ENCODE measurements at places on chromosomes 11 and 22. TPM values are rescaled to one million over a fixed set of nuclear protein-coding genes. Genes with fewer than 3 reads are reported as not detected.

DNA sequence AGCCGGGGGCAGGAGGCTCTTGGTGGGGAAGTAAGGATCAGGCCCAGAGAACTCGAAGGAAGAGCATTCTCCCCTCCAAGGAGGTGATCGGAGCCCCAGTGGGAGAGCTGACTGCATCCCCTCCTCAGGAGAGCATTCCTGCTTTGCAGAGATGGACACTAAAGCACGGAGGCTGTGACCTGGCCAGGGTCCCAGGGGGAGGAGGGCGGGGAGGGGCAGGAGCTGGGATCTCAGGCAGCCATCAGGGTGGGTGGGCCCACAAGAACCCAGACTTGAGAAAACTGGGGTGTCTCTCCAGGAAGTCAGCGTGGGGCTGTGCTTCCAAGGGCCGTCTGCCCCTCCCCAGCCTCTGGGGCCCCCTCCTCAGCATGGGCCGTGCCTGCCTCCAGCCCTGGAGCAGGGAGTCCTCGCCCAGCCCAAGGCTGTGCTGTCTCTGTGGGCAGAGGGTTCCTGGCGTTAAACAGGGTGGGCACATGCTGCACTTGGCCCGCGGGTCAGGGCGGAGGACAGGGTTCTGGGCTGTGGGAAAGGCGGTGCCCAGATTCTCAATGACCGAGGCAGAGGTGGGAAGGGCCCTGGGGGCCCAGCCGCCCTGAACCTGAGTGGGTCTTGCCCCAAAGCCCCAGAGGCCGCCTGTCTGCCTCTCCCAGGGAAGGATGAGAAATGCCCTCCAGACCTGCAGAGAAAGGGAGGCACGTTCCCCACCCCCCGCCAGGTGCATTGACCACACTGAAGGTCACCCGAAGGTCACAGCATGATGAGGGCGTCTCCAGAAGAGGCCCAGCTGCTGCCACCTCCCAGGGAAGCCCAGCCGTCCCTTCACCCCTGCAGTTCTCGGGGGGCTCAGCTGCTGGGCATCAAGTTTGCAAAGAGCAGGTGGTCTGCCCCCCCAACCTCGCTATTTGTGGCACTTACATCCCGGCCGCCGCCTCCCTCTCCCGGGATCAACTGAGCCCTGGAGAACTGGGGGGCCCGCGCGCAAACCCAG is 643 bp downstream of the CEND1 start:
- DNase-seq, result no peak

DNA sequence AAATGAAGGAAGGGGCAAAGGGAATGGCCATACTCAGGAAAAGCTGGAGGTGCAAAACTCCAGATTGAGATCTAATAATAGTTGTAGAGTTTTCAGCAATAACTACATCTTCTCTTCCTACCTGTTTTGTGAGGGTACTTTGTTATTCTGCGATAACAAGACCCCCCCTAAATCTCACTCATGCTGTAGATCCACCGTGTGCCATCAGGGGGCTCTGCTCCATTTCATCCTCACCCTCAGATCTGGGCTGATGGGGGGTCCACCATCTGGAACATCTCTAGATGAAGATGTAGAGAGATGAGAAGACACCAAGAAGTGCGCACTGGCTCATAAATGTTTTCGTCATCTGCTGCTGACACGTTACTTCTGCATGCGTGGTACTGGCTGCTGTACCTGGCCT is 135.9 kb upstream of the KIRREL3 start:
- DNase-seq, result no peak

GRCh38 chr11:115930291-115930690 is 426.1 kb upstream of the CADM1 start:
- DNase-seq, result no peak

GRCh38 chr11:111303461-111303860 is 5.1 kb downstream of the POU2AF3 start:
- DNase-seq, result no peak

DNA sequence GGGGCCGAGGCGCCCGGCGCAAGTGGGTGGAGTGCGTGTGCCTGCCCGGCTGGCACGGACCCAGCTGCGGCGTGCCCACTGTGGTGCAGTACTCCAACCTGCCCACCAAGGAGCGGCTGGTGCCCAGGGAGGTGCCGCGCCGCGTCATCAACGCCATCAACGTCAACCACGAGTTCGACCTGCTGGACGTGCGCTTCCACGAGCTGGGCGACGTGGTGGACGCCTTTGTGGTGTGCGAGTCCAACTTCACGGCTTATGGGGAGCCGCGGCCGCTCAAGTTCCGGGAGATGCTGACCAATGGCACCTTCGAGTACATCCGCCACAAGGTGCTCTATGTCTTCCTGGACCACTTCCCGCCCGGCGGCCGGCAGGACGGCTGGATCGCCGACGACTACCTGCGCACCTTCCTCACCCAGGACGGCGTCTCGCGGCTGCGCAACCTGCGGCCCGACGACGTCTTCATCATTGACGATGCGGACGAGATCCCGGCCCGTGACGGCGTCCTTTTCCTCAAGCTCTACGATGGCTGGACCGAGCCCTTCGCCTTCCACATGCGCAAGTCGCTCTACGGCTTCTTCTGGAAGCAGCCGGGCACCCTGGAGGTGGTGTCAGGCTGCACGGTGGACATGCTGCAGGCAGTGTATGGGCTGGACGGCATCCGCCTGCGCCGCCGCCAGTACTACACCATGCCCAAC is 14.1 kb upstream of the MIEF1 start:
- no peak for DNase-seq

- no peak for DNase-seq
Measured at GRCh38 chr11:3245071-3245470, 12.9 kb upstream of the MRGPRE start.

GRCh38 chr11:121452609-121453150 is at the start of gene SORL1-AS1:
Gene SORL1-AS1, minus strand, starts transcription at chr11:121452967.
- no peak for DNase-seq

- DNase-seq, result no peak
Measured at GRCh38 chr11:132856032-132856431, 676.3 kb downstream of the OPCML start.

DNA sequence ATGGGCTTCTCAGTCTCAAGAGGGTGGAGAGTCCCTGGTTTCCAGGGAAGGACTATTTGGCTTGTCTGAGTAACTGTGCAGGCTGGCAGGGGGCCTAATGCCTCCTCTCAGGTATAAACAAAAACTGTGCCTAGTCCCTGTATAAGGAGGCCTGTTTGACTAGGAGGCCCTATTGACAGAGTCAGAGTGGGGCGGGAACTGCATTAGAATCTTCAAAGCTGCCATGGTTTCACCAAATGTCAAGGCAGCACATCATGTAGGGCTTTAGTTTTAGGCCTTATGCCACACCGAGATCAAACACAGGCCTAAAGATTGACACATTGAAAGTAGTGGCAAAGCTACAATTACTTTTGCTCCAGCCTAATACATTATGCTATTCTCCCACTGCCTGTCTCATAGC is 611.5 kb upstream of the B3GAT1 start:
- no peak for DNase-seq

GLYATL2 gene
- total RNA-seq, result 0.10 TPM

HBG2 gene
- total RNA-seq, result 19.5 TPM

PTPRCAP gene
- total RNA-seq, result not detected

OR52D1 gene
- not detected for total RNA-seq

All from HT1080 (cell line).